ENCODE measurements at places on chromosomes 2 and 18.

- no peak for DNase-seq
Observed at GRCh38 chr2:148046802-148047201, 25.9 kb downstream of the MBD5 start.

GRCh38 chr2:216700088-216700567 lies 4.8 kb upstream of the IGFBP5 start:
- no peak for DNase-seq

DNA sequence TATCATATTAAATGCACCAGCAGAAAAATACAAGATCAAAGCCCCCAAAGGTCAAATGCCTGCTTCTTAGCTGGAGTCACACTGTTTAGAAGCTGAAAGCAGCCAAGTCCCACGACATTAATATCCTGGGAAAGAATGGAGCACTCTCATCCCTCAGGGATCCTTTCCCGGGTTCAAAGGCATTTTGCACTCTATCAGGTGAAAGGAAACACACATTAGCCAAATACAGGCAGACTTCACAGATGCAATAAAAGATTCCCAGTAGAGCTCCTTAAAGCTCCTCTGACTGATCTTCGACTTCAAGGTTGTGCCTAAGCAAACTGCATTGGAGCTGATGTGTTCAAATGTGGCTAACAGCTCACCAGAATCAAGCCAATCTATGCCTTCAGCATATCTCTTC lies 158.4 kb downstream of the RNF152 start:
- no peak for DNase-seq

DNA sequence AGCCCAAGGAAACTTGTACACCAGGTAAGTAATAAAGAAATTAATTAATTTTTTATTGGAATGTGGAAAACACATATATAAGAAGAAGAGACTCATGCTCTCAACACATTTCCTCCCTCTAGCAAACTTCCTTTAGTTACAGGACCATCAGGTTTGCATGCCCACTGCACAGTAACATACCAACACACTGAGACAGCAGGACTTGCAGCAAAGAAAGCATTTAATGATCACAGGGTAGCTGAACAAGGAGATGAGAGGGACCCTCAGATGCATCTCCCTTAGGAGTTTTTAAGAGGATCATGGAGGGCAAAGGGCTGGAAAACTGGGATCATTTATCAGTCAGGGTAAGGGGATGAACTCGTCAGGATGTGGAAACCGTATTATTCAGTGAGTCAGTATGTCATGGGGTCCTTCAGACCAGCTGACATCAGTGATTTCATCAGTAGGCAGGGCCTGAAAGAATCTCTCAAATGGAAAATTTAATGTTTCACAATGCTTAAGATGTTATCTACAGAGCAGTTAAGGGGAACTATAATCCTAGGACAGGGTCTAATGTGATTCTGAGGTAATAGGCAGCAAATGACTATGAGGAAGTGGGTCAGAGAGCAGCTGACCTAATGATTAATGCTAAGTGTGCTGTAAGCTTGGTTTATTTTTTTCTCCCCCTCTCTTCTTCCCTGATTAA lies 193.8 kb upstream of the RND3 start:
- DNase-seq: no peak
